ENCODE measurements at places on chromosomes 12 and 14.

DNA sequence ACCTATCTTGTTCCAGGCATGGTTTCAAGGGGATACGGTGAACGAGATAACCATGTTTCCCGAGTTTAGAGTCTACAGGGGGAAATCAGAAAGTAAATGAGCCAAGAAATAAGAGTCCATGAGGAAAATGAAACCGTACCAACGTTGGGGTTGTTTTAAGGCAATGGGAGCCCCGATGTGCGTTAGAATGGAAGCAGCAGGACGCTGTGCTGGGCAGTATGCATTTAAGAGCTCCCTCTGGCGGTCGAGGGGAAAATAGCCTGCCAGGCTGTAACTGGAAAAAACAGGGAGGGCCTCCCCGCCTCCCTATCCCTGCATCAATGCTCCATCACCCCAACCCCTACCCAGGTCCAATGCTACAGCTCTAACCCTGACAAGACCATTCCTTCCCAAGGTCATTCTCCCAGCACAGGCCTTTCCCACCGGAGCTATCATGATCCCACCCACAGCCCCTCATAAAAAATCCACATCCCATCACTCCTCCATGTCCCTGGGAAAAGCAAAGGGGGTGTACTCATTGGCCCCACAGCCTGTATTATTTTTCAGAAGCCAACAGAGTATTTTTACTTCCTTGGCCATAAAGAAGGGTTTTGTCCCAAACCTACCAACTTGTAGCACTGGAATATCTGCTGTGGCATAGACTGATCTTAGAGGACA lies 226.3 kb upstream of the NOS1 start:
- no peak for DNase-seq

DNA sequence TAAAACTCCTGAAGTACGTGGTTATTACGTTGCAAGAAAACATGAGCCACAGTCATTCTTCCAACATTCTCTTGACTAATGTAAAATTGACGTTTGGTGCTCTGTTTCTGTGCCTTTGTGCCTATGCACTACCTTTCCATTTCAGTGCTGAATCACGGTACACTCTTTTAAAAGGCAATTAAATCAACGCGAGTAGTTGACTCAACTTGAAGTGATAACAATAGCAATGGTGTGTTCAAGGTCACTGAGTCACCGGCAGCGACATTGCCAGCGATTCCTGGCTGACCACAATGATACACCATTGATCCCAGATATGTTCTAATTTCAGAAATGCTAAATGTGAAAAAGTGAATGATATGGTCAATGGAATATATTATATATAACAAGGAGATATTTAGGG lies 17.8 kb downstream of the AK7 start:
- DNase-seq = no peak

DNA sequence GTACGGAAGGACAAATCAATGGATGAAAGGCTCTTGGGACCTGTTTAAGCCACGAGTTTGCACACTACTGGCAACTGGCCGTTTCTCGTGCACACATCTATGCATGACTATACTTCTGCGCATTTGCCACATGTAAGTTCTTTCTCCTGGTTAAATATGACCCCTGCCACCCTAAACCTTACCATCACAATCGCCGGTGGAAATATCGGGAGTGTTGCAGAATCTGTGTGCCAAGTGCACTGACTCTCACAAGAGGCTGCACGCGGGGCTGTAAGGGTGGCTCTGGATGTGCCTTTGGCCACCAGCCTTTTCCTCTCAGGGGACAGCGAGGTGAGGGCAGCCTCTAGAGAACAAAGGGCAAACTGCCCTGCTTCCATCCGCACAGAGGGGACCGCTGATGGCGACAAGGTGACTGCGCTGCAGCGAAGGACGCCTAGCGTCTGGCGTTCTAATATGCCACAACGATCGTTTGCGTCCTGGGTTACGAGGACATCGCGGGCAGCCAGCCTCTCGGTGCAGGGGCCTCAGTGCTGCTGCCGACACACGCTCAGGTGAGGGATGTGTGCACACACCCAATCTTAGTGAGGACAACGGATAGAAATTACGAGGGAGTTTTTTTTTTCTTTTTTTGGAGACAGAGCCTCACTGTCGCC lies 232.2 kb downstream of the PCNX1 start:
- no peak for DNase-seq

DNA sequence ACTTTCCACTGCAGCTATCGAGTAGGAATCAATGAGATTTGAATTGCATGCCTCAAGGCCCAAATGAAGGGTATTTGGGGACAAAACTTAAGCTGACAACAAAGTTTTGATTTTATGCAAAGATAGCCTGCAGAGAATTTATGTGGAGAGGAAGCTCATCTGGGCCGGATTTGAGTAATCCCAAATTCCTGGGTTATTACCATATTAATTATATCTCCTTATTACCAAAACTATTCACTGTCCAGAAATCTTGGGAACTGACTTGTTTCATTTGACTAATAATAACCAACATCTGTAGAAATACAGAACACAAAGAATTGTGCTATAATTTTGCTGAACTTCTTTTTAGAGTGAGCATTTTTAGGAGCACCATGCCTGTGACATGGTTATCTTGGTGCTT lies 70.4 kb downstream of the KITLG start:
- DNase-seq = no peak

GRCh38 chr14:99675951-99676350 lies 8.1 kb upstream of the CYP46A1 start:
- no peak for DNase-seq

DNA sequence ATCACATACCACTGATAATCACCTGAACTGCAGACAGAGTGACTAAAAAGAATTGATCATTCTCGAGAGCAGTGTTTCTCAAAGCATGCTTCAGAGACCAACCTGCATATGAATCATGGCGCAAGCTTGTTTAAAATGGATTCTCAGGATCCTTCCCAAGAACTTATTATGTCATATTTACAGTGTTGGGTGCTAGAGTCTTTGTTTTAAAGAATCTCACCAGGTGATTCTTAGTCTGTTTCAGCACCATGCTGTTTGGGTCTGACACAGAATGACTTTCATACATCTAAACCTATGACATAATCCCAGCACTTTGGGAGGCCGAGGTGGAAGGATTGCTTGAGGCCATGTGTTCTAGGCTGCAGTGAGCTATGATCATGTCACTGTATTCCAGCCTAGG lies 31.3 kb upstream of the SSPN start:
- no peak for DNase-seq
